ENCODE measurements at places on chromosomes 6 and 20.

DNA sequence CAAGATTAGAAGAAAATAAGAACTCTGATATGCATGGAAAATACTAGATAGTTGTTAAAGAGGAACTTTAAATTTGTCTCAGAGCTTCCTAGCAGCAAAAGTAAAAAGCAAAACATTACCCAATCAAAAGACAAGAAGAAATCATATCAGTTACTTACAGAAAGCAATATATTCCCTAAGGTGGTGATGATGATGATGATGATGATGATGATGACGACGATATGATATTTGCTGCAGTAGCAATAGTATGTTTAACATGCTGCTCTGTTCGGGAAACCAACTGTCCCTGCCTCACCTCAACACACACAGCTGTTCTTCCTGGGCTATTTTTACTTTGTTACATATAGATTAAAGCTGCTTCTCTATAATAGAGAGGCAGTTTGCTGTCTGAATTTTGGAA lies 12.0 kb upstream of the TBX18 start:
- no peak for DNase-seq

DNA sequence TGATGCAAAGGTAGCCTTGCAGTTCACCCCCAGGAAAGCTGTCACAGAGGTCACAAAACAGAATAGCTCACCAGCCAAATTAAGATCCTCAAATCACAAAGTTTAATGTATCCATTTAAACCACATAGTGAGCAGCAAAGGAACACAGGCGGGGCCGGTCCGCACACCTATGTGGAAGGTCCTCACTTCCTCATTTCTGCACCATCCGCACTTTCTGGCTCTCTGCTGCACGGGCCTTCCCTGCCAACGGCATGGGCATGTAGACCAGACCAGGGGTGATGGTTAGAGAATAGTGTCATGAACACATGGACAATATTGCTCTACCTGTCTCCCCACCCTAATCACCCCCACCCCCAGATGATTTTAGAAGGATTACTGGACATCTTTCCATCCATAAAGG lies 12.1 kb upstream of the TBXT start:
- no peak for DNase-seq

DNA sequence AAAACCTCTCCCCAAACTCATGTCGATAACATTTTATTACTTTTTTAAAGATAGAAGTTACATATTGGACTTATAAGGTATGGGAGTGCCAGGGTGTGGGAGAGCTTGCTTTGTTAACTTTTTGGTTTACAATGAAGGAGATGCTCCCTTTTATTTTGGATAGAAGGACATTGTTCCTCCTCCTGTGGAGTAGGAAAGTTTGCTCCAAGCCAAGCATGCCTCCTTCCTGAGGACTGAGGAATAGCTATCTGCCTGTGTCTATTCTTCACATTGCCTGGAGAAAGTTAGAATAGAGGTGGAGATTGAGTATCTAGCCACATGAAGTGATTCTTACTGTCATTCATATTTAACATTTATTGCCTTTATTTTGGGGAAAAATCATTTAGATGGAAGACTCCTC lies 71.9 kb downstream of the EYA4 start:
- no peak for DNase-seq

DNA sequence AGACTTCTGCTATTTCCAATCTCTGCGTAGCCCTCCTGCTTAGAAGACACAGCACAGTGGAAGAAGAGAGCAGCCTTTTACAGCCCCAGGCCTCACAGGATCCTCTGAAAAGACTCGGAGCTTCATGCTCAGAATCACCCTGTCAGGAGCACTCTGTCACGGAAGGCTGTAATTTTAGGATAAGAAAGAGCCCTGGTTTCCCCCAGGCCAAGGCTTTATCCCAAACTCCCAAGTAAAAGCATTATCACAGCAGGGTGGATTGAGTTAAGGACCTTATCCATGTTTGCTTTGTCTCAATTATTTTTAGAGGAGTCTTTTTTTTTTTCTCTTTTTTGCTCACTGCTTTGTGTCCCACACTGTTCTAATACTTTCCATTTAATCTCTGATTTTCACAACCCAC lies 39.2 kb downstream of the ANKS1A start:
- no peak for DNase-seq

DNA sequence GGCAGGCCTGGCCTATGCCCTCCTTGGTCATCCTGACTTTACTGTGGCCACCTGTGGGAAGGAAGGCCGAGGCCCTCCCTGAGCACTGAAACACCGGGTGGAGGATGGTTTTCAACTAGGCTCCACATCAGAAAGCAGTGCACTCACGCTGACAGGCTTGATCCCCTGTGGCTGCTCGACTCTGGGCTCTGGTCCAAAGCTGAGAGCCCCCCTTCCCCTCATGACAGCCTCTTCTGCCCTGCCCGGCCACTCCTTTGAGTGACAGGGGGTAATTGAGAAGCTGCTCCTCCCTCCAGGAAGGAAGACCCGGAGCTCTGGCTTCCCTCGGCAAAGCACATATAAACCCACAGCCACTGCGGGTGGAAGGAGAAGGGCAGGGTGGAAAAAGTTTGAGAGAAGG lies 43.6 kb downstream of the MUC22 start:
- no peak for DNase-seq

DNA sequence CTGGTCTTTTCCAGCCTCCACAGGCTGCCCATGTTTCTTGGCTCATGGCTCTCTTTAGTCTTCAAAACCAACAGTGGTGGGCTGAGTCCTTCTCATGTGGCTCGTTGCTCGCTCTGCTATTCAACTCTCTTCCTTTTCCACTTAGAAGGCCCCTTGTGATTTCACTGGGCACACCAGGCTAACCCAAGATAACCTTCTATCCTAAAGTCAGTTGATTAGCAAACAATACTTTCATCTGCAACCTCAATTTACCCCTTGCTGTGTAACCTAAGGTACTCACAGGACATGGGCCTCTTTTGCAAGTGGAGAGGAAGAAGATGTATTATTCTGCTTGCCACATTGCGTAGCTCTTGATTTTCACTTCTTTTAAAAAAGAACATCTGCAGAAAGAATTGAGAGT lies 79.6 kb downstream of the UTRN start:
- no peak for DNase-seq

DNA sequence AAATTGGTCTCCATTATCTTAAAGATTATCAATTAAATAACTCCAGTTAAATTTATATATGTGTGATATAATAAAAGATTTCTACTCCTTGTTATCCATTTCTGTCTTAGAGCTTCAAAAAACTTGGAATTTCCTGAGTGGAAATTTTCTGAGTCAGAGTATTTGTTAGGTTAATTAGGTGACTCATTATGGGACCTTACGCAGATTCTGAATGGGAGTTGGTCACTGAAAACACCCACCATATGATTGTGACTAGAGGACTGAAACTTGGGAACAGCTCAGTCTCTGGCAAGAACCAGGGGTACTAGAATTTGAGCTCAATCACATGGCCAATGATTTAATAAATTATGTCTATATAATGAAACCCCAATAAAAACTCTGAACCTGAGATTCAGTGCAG lies 125.4 kb upstream of the HMGCLL1 start:
- DNase-seq = no peak

DNA sequence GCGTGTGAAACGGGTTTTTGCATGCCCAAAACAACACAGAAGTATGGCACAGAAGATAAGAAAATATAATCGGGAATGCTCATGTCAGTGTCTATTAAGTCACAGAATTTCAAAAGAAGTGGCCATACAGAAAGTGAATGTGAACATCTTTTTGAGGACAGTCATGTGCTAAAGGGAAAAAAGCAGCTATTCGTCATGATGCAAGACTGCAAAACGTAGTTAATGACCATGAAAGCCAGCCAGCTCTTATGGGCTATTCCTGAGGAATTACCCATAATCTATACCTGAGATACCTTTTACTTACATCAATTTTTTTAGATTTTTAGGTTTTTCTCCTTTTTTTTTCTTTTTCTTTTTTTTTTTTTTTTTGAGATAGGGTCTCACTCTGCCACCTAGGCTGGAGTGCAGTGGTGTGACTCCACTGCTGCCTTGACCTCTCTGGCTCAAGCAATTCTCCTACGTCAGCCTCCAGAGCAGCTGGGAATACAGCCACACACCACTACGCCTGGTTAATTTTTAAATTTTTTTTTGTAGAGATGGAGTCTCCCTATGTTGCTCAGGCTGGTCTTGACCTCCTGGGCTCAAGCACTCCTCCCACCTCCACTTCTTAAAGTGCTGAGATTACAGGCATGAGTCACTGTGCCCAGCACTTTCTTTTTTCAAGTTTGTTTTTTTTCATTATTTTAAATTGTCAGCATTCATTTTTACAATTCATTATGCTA lies 18.1 kb upstream of the ZBP1 start:
- no peak for DNase-seq

DNA sequence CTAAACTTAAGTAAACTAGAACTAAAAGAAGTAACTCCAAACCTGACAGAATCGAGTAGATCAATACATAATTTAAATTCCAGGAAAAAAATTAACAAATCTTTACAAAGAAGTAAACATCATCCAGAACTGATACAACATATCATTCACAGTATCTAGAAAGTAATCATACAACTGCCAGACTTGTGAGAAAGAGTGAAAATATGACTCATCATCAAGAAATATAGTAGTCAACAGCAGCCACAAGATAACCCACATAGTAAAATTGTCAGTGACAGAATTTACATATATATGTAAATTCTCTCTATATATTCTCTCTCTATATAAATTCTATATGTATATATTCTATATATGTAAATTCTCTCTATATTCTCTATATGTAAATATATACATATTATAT lies 242.8 kb upstream of the RGS17 start:
- no peak for DNase-seq

DNA sequence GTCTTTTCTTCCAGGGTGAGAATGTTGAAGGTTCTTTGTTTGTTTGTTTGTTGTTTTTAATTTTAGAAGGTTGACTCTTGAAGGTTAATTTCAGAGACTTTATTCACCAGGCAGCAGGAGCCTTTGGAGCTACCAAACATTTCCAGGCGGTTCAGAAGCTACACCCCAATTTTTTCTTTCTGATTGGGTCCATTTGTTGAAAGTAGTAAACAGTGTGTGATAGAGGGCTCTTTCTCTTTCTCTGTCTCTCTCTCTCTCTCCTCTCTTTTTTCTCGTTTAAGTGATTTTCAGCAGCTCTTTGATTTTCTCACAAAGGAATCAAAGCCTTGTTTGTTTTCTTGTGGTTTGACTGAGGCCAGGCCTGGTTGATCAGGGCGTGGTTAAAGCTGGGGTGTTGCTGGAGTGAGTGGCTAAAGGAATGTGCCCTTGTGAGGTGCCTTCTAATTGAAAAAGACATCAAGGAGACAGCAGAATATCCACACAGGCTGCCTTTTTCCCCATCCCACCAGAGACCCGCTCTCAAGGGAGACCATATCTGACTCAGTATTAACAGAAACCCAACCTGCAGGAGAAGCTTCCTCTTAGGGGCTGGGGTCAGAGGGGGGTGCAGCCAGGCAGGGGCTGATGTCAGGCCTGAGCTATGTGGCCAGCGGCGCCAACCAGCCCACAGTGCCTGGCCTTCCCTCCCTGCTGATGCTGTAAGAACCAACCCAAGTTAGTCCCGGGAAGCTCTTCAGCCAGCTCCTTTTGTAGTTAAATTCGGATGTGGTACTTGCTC lies 40.4 kb upstream of the NAA20 start:
- DNase-seq = no peak

GRCh38 chr6:164015088-164015484 lies 600.6 kb downstream of the QKI start:
- DNase-seq = no peak

GRCh38 chr6:45438849-45439406 lies 61.2 kb upstream of the SUPT3H start:
- DNase-seq = no peak

- DNase-seq = no peak
Measured at GRCh38 chr6:17905611-17906592, 81.5 kb downstream of the KIF13A start.

DNA sequence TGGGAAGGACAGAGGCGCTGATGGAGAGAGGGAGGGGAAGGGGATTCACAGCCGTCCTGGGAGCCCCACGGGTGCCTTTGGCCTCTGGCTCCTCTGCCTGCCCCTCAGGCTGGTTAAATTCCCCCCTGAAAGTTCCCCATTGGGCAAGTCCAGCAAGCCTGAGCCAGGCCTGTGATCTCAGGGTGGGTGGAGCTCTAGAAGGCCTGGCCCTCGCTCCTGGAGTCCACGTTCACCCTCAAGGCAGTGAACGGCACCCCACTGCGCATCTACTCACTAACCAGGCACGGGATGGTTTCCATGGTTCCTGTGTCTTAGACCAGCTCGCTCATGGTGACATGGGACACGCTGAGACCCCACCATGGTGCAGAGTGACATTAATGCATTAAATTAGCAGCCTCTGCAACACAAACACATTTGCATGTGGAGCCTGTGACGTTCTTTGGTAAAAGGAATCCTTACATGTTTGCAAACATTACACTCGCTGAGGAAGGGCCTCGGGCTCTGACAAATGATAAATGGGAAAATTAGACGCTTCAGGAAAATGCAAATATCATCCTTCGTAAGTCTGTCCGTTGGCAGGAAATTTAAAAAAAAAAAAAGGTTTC lies 452.7 kb downstream of the PREX1 start:
- DNase-seq = no peak

DNA sequence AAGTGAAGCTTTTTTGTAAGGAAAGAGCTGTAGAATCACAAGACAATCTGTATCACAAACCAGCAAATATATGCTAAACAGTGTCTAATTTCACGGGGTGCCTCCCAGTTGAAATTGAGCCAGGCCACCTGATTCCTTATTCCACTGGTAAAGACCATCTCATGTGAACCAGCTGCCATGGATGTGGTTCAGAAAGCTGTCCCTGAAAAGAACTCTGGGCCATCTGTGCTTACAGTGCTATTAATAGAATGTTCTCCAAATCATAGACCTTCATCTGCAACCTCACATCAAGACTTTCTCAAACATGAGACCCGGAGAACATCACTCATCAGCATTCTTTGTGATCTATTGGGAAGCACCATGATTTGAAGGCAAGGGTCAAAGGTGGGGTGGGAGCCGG lies 89.7 kb downstream of the FBXO5 start:
- no peak for DNase-seq
